ENCODE measurements at places on chromosomes 6 and 20.

GRCh38 chr6:38498805-38499445 is 140.8 kb downstream of the BTBD9 start:
- no peak for DNase-seq

GRCh38 chr6:129525055-129525454 is 184.9 kb downstream of the ARHGAP18 start:
- no peak for DNase-seq

DNA sequence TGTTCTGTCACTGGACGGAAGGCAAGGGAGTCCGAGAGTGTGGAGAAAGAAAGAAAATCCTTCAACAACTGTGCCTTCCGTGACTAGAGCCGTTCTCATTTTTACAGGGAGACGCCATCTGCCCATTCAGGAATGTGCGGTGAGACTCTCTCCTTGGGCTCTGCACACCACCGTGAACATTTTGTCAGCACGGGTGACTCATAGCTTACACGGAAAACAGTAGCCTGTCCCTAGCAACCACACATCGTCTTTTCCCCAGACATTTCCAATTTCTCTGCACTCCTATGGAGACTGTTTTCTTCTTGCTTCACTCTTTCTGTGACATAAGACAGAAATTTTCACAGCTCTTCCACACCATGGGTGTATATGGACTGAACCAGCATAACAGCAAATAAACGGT is 55.1 kb downstream of the TBXT start:
- DNase-seq = no peak

GRCh38 chr6:42452171-42453030 is 675 bp upstream of the TRERF1 start:
- no peak for DNase-seq

DNA sequence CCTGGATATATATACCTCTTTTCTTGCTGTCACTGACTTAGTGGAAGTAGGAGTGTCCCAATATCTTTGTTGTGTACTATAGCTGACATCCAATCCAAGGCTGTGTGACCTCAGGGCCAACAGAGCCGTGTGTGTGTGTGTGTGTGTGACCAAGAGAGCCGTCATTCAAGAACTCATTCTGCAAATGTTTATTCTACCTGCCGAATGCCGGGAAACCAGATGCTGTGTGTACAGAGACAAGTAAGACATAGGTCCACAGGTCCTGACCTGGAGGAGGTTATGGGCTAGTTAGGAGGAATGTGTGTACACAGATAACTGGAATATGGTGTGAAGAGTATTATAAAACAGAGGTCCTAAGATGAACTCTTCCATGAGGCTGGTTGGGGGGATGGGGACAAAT is 190.0 kb downstream of the DHX35 start:
- no peak for DNase-seq

DNA sequence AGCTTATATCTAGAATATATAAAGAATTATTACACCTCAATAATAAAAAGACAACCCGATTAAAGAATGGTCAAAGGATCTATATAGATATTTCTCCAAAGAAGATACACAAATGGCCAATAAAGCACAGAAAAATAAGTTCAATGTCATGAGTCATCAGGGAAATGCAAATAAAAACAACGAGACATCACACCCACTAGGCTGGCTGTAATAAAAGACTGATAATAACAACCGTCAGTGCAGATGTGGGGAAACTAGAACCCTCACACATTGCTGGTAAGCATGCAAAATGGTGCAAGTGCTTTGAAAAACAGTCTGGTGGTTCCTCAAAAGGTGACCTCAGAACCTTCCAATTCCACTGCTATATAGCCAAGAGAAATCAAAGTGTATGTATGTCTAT is 33.0 kb downstream of the TBX18 start:
- no peak for DNase-seq

GRCh38 chr20:54377992-54378773 is 97.2 kb upstream of the DOK5 start:
- DNase-seq = no peak

DNA sequence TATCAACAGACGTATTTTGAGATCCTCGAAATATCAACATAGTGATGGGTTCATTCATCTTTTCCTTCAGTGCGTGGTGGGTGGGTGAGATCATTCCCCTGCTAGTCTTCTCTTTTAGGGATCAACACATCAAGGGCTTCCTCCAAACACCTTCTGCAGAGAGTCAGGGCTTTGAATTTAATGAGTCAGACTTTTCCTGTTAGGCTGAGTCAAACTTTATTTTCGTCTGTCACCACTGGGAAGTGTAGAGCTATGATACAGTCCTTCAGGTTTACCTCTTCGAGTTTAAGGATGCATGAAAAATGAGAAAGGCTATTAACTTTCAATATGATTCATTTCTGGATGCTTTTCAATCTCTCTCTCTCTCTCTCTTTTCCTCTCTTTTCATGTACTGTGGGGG is 189.1 kb downstream of the BMP2 start:
- no peak for DNase-seq

- DNase-seq = no peak
These were observed 9.6 kb upstream of the PKIG start for GRCh38 chr20:44572551-44573500.

GRCh38 chr6:25449774-25450173 is 170.6 kb downstream of the CARMIL1 start:
- DNase-seq = no peak

- no peak for DNase-seq
These were observed 12.6 kb downstream of the PCMTD2 start for GRCh38 chr20:64268174-64268573.

DNA sequence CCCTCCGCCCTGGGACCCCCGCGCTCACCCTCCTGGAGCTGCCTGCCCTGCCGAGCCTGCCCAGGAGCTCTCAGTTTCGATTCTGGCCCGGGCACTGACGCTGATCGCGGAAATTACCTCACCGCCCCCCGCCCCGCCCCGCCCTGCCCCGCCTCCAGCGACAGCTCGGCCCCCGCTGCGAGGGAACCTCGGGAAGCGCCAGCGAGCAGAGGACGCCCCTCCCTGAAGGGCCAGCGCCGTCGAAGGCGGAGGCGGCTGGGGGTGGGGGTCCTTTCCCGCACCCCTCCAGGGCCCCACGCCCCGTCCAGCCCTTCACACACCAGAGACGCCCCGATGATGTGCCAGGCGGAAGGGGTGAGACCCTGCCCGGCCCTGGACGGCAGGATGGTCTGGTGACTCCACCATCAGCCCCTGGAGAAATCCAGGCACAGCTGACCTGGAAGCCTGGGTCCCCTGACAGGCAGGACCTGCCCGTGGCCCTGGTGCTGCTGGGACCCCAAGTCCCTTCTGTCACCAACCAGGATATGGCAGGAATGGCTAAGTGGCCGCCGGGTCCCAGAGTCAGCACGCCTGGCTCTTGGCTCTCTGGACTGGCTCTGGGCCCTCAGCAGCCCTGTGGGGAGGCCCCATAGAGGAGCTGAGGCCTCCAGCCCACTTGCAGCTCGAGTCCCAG is at the start of gene HELZ2:
Gene HELZ2, minus strand, starts transcription at position 84 of the 673 bp plus-strand sequence. CDS start 1,854 bp downstream, outside the sequence.
- peak; percentile 46 for DNase-seq

DNA sequence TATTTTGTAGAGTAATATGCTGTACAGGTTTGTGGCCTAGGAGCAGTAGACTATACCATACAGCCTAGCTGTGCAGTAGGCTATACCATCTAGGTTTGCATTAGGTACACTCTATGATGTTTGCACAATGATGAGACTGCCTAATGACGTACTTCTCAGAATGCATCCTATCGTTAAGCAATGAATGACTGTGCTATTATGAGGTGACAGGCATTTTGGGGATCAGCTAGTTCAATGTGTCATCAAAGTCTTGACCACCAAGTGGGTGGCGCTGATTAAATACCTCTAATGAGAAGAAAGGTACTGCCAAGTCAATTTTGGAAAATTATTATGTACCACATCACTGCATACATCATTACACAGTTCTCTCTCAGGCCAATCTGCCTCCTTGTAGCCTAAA is 190.2 kb downstream of the BACH2 start:
- no peak for DNase-seq

DNA sequence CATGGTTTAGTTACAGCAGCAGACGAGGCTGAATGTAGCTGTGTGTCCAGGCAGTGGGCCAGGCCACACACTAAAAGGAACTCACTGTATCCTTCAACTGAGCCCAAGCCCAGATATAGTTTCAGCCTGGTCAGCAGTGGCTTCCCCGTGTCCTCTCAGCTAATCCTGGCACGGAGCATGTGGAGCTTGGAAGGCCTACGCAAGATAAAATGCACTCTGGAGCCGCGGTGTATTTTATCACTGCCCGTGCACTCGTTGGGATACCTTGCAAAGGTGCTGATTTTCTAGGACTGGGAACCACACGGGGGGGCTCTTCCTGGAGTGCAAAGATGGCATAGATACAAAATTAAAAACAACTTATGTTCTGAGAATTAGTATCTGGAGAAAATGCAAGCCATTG is 48.4 kb upstream of the IYD start:
- no peak for DNase-seq

- no peak for DNase-seq
These were observed 56.1 kb upstream of the FOXQ1 start for GRCh38 chr6:1255636-1256365.

GRCh38 chr6:134979142-134979541 is 29.2 kb upstream of the ALDH8A1 start:
- peak; percentile 7 for DNase-seq

GRCh38 chr6:134720353-134721059 is 229.4 kb downstream of the ALDH8A1 start:
- no peak for DNase-seq

- DNase-seq = no peak
These were observed 48.3 kb downstream of the TXLNB start for GRCh38 chr6:139243536-139243935.

DNA sequence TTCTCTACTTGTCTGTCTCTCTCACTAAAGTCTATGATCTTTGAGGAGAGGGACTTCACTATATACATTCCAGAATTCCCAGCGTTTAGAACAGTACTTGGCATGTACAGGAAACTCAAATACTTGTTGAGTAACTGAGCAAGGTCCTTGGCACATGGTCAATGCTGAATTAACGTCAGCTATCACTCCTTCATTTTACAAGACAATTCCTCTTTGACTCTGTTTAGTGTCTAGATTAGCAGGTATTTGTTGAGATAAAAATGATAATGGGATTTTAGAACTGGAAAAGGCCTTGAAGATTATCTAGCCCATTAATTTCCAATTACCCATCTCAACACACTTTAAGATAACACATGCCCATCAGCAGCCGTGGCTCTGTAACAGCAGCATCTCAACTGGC is 6.6 kb upstream of the GUCA1B start:
- DNase-seq = no peak

DNA sequence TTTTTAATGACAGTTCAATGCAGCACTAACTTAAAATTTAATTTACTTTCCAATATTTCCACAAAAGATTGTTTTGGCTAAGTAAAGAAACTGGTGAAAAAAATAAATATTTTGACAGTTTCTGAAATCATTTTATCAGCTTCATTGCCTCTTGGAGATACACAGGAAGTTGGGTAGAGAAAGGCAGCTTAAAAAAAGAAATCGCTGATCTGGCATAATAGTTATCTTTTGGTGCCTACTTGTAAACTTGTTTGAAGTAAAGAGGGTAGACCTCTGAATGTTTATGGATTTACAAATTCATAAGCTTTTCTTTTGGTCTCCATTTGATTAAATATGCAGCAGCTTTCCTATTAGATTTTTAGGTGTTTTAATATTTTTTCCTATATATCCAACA is 103.4 kb downstream of the RTN4IP1 start:
- DNase-seq = no peak

- DNase-seq = no peak
These were observed 143.9 kb upstream of the ZNF217 start for GRCh38 chr20:53737396-53738038.

GRCh38 chr6:113170454-113170853 is 686.7 kb upstream of the MARCKS start:
- DNase-seq = no peak

DNA sequence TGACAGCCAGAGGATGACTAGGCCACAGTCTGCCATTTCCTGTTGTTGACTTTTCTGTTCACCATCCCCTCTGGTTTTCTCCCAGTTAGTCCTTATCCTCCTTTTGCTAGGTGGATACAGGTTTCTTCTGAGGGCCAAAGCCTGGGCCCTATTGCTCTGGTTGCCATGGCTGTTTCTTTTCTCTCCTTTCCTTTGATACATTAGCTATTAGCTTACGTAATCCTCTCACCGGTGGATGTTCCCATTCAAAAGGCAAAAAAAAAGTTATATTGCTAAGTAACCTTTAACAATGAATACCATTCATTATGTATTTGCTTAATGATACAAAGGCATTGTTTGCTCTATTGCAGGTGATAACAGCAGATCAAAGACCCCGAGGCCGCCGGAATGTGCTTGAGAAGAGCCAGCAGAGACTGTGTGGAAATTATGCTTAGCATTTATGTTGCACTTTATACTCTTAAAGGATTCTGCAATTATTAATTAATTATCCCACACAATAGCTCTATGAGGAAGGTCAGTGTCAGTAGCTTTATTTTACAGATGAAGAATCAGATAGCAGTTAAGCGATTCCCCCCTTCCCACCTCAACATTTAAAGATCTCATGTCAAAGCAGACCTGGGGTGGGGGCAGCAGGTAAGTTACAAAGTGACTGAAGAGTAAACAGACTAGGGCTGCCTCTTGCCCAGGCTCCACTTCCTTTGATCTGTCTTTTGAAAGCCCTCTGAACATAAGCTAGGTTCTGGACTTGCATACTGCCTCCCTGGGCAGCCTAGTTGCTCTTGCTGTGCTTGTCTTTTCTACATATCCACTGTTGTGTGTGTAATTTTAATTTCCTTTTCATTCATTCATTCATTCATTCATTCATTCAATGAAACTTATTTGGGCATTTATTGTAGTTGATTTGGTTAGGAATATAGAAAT is 14.5 kb upstream of the TFB1M start:
- no peak for DNase-seq

GRCh38 chr20:16113736-16114135 is 459.5 kb downstream of the KIF16B start:
- no peak for DNase-seq

DNA sequence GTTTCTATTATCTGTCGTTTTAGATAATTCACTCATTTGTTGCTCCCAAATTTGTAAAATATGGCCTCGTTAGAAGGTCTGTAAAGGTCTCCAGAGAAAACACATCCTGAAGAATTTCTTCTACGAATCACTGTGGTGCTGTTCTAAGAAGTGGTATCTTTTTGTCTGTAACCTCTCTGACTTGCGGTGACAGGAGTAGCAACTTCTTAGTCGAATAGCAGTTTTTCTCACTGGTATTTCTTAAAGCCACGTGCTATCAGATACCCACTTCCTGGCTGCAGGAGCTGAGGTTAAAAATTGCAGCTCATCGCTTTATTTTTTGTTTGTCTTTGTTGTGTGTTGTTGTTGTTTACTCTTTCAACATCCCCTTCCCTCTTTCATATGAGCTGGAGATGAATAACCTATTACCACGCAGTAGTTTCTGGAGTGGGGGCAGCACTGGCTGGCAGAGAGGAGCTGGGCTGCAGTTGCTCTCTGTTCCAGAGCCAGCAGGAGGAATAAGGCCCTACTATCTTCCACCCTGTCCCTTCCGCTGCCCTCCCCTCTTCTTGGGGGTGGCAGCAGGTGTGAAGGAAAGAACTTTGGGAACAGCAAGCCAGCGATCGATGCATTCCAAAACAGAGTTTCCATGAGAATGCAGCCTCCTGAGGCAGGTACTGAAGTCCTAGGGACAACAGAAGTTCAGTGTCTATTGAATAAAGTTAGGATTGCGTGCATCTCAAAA is 64.7 kb downstream of the C6orf118 start:
- DNase-seq = no peak

GRCh38 chr6:54286141-54286540 is 22.1 kb upstream of the TINAG start:
- no peak for DNase-seq

GRCh38 chr6:154251116-154251515 is 105.5 kb downstream of the IPCEF1 start:
- DNase-seq = no peak

GRCh38 chr6:151388236-151388635 is 3.1 kb downstream of the ZBTB2 start:
- DNase-seq = no peak

Data from GM18507 (cell line).